Muscle of leg (tissue), 16 donors: ENCODE measurements at places on chromosomes 1 and 21.
A peak's percentile ranks its signal among the peaks of the same experiment; 100 is the strongest.

DNA sequence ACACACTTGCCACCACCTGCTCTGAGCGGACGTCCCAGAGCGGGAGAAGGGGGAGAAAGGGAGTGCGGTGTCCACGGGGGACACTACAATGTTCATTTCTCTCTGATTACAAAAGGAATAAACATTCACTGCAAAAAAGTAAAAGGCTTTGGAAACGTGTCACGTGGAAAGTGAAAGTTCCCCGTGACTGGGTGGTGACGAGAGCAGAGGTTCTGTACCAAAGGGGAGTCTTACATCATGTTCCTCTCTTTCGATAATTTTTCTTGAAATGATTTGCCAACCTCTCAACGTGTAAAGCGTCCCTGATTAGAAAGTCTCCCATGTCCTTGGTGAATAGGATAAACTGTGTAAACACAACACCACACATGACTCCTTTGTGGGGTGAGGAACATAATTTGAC is 22.0 kb upstream of the PRDM15 start:
- DNase-seq: no peak

GRCh38 chr1:183368213-183369108 is 49.7 kb downstream of the NMNAT2 start:
- DNase-seq: no peak

- DNase-seq: peak; percentile 30
Measured at GRCh38 chr1:68725001-68725752, 228.3 kb upstream of the DEPDC1 start.

- DNase-seq: no peak
Measured at GRCh38 chr1:11134251-11134897, 34.7 kb upstream of the EXOSC10 start.
